ENCODE measurements at places on chromosomes 2 and 18.

DNA sequence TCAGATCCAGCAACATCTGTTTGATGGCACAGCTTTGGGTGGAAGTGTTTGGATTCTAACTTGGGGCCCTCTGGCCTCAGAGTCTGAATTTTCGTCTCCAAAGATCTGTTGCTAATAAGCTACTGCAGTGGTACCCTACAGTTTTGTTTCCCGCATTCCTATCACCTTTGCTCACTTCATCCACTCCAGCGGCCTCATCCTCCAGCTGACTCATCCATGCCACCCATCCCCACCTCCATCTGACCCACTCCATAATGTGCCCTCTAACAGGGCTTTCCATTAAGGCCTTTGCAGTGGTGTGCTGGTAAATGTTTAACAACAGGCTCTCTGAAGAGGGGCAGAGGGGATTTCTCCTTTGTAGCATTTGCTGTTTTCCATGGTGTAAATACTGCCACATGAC is 225.5 kb downstream of the TGIF1 start:
- DNase-seq = no peak

- no peak for DNase-seq
Observed at GRCh38 chr2:155895016-155895415, 437.5 kb downstream of the NR4A2 start.

DNA sequence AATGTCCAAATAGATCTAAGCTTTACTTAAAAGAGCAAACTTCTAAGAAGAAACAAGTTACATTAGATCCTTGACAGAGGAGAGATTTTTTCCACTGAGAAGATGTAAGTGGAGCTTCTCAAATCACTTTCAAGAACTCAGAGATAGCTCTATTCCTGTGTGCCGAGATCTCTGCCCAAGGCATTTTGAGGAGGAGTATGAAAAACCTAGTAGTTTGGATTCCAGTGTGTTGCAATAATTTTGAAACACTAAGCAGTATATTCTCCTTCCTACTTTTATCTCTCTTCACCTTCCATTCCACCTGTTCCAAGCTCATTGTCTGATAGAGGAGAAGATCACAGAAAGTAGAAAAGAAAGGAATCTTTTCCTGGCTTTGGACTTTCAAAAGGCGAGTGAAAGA is 192.0 kb upstream of the TANK start:
- no peak for DNase-seq

DNA sequence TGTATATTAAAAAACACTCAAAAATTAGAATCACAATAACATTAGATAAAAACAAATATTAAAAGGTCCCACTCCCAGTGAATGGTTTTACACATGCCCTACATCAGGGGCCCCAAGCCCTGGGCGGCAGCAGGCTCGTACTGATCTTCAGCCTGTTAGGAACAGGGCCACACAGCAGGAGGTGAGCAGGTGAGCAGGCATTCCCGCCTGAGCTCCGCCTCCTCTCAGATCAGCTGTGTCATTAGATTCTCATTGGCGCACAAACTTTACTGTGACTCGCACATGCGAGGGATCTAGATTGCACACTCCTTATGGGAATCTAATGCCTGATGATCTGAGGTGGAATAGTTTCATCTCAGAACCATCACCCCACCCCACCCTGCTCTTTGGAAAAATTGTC is 74.2 kb downstream of the MBD2 start:
- no peak for DNase-seq

DNA sequence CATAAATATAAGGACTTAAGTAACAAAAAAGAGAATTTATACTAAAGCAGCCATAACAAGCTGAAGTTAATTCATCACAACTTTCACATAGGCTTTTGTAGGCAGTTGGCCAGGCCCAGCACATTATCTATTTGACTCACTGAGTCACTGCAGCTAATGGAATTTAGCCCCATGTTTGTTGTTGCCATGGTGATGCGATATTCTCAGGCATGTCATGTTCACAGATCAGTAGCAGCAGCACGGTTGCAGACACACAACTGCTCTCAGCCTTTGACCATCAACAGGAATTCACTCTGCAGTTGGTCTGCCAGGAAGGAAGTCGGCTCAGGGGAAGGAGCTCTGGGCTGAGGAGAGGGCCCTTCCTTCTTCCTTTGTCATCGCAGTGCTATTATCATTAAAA is 639.8 kb downstream of the TMEM182 start:
- DNase-seq = no peak

- DNase-seq = no peak
Observed at GRCh38 chr2:85472261-85472660, 53.7 kb downstream of the SH2D6 start.

DNA sequence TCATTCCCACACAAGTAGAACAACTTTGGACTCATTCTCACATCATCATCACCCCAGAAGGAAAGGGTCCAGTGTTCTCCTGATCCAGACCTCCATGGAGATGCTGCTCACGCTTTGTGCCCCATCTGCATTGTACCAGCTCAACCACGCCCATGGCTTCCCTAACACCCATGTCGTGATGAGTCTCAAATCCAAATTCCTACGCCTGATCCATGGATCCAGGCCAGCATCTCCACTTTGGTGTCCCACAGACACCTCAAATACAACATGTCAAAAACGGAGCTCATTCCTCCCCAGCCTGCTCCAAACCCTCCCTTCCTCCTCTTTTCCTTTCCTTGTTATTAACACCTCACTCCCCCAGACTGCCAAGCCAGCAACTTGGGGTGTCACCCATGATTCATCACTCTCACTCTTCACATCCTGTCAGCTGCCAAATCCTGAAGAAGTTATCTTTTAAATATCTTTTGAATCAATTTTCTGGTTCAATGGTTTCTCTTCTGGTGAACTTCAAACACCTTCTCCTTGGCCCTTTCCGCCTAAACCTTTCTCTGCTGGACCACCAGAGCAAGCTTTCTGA is 30.2 kb upstream of the FAM124B start:
- no peak for DNase-seq

GRCh38 chr18:69978732-69979715 is 31.4 kb upstream of the CD226 start:
- DNase-seq = no peak

DNA sequence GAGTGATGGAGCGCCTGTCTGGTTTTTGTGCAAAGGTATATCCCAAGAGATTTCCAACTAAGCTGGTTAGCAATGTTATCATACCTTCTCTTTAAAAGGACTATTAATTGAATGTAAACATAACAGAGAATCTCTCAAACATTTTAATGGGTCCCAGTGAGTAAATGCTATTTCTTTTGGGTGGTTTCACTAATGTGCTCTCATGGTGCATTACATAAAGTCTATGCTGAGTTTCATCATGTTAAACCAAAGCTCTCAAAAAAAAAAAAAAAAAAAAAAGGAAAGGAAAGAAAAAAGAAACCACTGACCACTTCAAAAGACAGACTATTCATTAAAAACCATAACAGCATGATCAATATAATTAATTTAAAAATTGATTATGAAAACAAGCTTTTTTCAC is 119.1 kb upstream of the SCN1A start:
- no peak for DNase-seq
